ENCODE measurements at places on chromosomes 1 and 21.
A peak's percentile ranks its signal among the peaks of the same experiment; 100 is the strongest.

- peak overlapping the region; percentile 94 for H3K4me3 ChIP-seq
- H3K36me3 ChIP-seq, result peaks cover 2% of the 10 kb centered on the region
- H3K27ac ChIP-seq, result peak overlapping the region; percentile 96
- DNase-seq, result no peak
- H3K4me1 ChIP-seq, result peaks cover 37% of the 10 kb centered on the region
Observed at GRCh38 chr1:181106022-181106312, 17.5 kb downstream of the IER5 start.

DNA sequence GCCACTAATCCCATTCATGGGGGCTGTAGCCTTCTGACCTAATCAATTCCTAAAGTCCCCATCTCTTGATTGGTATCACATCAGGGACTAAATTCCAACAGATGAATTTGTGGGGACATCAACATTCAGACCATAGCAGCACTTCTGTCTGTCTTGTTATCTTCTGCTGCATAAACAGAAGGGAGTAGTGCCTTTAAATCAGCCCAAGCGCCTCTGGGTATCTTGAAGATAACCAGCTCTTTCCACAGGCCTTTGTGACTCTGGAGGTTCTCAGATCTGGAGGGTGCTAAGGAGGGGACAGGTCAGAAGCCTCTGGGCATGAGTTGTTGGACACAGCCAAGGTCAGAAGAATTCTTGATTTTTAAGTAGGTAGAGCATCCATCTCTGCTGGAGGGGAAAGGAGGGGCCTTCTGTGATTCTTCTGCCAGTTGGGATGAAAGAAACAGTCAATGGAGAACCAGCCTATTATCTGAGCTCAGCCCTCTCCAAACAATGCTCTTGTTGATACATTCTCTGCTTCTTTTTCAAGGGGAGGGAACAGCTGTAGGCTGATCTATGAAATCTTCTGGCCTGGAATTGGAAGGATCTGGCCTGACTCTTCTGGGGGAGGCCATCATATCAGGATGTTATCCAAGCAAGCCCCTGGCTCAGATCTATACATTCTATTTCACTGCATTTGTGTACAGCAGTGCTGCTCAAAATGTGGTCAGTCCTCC, 31.3 kb upstream of the LRIG2 start:
- H3K36me3 ChIP-seq, result no peaks in the 10 kb centered on the region
- H3K4me3 ChIP-seq, result no peak overlapping the region
- no peaks in the 10 kb centered on the region for H3K27me3 ChIP-seq
- DNase-seq, result no peak

- peak overlapping the region; percentile 19 for H3K27ac ChIP-seq
- DNase-seq, result no peak
- H3K4me1 ChIP-seq, result peaks cover 41% of the 10 kb centered on the region
Observed at GRCh38 chr1:236149696-236150228, 7.4 kb downstream of the GPR137B start.

GRCh38 chr1:232377494-232377770, 252.5 kb downstream of the SIPA1L2 start:
- no peak for DNase-seq
- no peak overlapping the region for H3K27ac ChIP-seq
- H3K27me3 ChIP-seq, result peaks cover 34% of the 10 kb centered on the region
- no peaks in the 10 kb centered on the region for H3K4me1 ChIP-seq
- no peak overlapping the region for H3K4me3 ChIP-seq
- H3K36me3 ChIP-seq, result no peaks in the 10 kb centered on the region

DNA sequence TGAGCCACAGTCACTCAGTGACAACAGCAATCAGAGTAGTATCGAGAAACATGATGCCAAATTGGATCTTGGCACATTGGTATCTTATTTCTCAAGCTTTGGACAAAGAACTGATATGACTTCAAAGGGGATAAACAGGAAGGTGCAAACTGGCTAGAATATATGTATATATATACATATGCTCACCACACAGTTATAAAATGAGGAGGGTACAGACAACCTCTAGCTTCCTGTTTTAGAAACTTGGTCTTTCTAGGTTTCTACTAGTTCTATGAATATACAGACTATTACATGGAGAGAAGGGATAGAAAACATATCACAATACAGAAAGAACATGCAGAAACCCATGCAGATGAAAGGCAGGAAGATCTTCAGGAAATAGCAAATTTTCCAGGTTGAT, 292.1 kb upstream of the SNX7 start:
- H3K27me3 ChIP-seq, result no peaks in the 10 kb centered on the region
- peaks cover 9% of the 10 kb centered on the region for H3K4me1 ChIP-seq
- no peak for DNase-seq
- H3K27ac ChIP-seq, result no peak overlapping the region
- H3K36me3 ChIP-seq, result no peaks in the 10 kb centered on the region

DNA sequence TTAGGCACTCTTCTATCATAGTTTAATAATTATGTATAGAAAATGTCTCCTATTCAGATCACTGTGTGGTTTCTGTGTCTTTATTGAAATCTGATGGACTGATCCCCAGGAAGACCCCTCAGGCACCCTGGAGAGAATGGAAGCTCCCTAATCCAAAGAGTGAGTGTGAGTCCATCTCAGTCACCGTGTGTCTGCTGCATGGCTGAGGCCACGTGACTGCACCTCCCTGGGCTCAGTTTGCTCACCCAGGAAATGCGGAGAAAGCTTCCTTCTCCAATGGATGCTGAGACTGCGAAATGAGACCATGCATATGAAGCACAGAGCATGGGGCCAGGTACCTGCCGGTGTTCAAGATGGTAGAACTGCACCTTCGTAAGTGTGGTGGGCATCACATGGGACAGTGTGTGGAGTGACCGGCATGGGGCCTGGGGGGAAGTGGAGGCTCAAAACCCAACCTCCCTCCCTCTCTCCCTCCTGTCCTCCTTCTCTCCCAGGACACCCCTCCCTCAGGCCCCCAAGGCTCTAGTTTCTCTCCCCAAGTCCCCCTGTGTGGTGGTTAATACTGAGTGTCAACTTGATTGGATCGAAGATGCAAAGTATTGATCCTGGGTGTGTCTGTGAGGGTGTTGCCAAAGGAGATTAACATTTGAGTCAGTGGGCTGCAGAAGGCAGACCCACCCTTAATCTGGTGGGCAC, 557.5 kb downstream of the PTPRU start:
- peaks cover 2% of the 10 kb centered on the region for H3K36me3 ChIP-seq
- H3K27me3 ChIP-seq, result peaks cover 30% of the 10 kb centered on the region
- no peak overlapping the region for H3K4me3 ChIP-seq
- H3K27ac ChIP-seq, result no peak overlapping the region
- peaks cover 2% of the 10 kb centered on the region for H3K4me1 ChIP-seq
- DNase-seq, result no peak
